ENCODE measurements at places on chromosomes 6 and 20. TPM values are rescaled to one million over a fixed set of nuclear protein-coding genes. Genes with fewer than 3 reads are reported as not detected.

Gene C2
- total RNA-seq, result 5.3 TPM

DNA sequence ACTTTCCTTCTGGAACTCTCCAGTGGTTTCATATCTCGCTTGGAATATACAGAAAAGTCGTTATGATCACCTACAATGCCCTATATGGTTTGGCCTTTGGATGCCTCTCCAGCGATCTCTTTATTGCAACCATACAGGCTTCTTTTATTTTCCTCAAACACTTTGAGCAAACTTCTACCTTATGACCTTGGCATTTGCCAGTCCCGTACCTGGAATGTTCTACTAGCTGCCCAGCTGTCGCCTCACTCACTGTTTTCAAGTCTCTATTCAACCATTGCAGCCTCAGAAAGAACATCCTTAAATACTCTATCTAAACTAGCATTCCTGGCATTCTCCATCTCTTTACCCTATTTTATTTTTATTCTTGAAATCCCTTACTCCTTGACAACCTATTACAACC, 50.4 kb upstream of the NEDD9 start:
- DNase-seq, result no peak

GRCh38 chr6:125995972-125996580, 9.7 kb downstream of the TRMT11 start:
- peak; percentile 42 for DNase-seq

Gene EPPIN
- not detected for total RNA-seq

GRCh38 chr6:132357120-132357519, 44.2 kb downstream of the MOXD1 start:
- no peak for DNase-seq

DNA sequence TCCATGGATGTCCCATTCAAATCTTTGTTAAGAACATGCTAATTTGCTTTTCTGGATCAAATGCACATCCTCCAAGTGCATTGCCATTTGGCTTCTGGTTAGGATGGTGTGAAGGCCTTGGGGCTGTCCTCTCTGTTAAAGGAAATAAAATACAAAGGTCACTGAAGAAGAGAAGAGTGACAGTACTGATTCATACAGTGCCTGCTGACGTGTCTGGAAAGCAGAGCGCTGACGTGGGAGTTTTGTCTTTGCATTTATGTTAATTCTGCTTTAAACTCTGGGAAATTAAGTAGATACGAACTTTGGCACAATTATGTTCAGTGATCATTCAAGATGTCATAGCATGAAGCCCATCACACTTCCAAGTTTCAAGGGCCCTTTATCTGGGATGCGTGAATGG, 33.2 kb downstream of the SYNDIG1 start:
- no peak for DNase-seq

Gene LST1
- 2.6 TPM for total RNA-seq

DNA sequence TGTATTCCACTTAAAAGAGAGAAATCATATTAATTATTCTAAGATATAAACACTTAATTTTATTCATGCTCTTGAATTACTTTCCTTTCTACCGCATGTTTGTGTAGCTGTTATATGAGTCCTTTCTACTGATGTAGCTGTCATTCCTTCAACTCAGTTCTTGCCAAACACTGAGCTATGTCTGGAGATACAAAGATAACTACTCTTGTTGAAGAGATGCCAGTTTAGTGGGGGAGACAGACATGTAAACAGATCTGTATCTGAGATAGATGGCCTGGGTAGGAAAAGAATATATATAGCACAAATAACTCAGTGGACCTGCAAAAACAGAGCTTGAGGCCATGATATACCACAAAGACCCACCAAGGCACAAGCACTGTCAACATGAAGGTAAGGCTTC, 157.3 kb downstream of the BTBD9 start:
- DNase-seq, result no peak

DNA sequence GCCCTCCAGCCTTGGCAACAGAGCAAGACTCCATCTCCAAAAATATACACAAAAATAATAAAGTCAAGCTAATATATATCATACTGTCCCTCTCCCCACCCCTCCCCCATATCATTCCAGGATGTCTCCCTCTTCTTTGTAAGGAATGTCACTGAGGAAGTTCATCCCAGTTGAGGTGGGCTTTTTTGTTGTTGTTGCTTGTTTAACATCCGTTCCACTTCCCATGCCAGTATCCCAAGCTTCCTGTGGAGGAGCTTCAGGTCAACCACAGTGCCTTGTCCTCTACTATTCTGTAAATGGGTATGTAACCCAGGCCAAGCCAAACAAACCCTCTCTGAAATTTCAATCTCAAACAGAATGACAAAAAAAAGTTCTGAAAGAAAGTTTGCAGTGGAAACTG, 19.0 kb upstream of the PTPN1 start:
- DNase-seq, result no peak

DNA sequence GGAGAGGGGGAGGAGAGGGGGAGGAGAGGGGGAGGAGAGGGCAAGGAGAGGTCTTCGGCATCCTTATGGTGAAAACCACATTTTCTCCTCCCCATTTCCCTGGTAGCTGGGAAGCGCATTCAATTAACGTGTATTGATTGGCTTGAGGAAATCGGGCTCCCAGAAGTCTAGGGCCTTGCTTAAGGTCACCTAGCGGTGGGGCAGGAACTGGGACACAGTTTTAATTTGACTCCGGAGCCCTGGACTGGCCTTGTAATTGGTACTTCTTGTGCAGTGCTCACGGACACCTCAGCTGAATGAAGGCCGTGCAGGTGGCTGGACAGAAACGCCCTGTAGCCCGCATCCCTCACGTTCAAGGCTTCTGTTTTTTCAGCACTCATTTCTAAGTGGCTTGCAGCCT, 42.8 kb downstream of the CTCFL start:
- no peak for DNase-seq

- DNase-seq, result no peak
Observed at GRCh38 chr6:23388086-23388783, 737.8 kb upstream of the NRSN1 start.

DNA sequence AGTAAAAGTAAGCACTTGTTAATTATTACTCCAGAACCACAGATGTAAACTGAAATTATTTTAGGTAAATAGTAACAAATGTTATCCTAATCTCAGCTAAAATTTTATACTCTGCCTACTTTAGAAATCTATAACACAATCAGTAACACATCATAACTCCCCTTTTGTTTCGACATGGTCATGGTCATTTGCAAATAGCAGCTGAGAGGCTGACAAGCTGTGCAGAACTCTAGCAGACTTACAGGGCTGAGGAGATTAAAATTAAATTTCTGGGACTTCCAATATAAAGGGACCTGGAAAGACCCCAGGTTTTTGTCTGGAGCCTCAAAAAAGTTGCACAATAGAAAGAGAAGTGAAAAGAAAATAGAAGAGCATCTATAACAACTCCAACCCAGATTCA, 88.8 kb downstream of the PRL start:
- no peak for DNase-seq

Gene MAK
- 0.36 TPM for total RNA-seq

GRCh38 chr6:117538615-117539014, 56.1 kb downstream of the DCBLD1 start:
- DNase-seq, result no peak

- no peak for DNase-seq
Observed at GRCh38 chr6:135505222-135505621, 7.7 kb upstream of the AHI1 start.

Gene COL11A2
- 0.59 TPM for total RNA-seq

DNA sequence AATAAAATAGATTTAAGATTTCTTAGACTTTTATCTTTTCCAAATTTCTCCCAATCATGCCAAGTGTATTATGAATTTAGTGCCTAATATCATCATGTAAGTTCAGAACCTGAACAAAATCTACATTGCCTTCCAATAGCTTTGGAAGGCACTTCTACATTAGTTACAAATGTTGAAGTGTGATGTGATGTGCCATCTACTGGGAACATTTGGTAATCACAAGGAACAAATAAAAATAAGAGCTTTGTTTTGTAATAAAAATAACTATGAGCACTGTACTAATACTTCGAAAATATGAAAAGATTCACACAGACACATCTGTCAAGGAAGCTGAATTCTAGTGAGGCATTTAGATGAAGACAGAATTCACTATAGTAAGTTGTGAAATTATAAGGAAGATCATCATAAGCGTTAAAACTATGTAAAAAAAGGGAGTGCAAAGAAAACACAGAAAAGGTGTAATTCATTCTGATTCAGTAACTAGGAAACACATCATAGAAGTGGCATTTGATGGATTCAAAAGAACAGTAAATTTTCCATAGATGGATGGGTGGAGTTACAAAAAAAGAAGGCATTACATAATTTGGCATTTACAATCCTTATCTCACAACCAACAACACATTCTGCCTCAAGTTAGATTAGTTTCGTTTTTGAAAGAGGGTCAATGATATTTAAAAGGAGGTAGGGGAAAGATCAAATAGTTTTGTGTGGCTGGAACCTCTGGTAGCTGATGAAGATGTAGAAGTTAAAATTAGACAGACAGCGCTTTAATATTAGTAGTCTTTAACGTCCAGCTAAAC, 161.0 kb downstream of the ASCC3 start:
- DNase-seq, result no peak

DNA sequence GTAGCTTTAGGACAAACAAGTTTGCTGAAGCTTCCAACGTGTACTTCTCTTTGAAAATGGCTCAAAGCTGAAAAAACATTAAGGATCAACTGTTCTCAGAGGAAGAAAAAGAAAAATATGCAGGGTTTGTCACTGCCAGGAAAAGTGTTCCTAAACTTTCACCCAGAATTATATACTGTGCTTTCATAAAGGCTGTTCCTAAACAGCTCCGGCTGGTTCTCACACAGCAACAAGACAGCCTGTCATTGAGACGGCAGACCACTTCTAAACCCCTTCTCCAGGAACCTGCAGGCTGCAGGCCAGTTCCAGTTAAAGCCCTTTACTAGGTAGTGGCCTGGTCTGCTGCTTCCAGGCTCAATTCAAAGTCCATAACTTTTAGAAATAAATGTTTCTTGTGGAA, 97.4 kb upstream of the SOX4 start:
- DNase-seq, result no peak

DNA sequence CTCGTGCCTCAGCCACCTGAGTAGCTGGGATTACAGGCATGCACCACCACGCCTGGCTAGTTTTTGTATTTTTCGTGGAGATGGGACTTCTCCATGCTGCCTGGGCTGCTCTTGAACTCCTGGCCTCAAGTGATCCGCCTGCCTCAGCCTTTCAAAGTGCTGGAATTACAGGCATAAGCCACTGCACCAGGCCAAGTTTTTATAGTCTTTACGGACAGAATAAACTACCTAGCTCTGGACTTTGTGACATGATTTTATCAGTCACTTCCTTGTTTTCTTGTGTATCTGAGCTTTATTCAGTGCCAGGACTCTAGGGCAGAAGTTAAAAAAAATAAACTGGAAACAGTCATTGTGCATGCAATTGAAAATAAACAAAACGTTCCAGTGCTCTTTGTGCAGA, 46.7 kb upstream of the RALGAPA2 start:
- DNase-seq, result no peak

- DNase-seq, result no peak
Observed at GRCh38 chr20:50273601-50274491, 83.2 kb downstream of the CEBPB start.

- no peak for DNase-seq
Observed at GRCh38 chr6:107108201-107108890, 7.0 kb downstream of the BEND3 start.

- DNase-seq, result no peak
Observed at GRCh38 chr6:37135835-37136694, 33.9 kb upstream of the PIM1 start.

Gene NRSN1
- total RNA-seq, result not detected

Gene EYA2
- total RNA-seq, result 0.88 TPM

Gene TMEM244
- total RNA-seq, result not detected

- DNase-seq, result no peak
Observed at GRCh38 chr6:13709689-13710551, 1.7 kb downstream of the RANBP9 start.

Data from heart left ventricle (tissue), 16 donors.